ENCODE measurements at places on chromosomes 4 and X.

GRCh38 chr4:145283909-145284308 is 103.5 kb upstream of the OTUD4 start:
- no peak for DNase-seq

DNA sequence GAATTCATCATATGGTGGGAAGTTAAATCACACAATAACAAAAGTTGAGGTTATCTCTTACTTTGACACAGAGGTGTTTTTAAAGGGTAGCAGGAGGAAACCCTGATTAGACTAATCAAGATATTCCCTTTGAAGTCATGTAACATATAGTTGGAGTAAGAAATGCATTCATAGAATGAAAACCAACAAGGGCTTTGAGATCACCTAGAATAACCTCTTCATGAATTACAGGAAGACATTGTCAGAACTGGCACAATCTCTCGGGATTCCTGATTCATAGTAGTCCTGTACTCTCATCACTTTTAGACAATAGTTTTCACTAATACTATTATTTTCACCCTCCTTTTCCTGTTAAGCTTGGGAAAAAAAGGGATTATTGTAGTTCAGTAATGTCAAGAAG is 170.2 kb downstream of the PPP3CA start:
- DNase-seq, result no peak

DNA sequence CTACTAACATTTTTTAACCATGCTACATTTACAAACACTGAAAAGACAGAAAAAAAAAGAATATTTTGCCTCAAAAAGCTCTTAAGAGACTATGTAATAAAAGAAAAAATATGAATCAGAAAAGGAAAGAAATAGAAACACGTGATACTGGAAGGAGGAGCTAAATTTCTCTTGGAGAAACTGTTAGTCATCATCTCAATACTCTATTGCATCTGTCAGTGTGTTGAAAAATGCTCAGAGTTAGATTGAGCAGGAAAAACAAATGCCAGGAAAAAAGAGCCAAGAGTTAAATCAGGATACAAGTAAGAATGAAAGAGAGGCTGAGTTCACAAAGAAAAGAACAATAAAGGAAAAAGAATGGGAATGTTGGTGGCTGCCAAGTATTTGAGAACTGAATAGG is 2.6 kb downstream of the RAB28 start:
- no peak for DNase-seq

DNA sequence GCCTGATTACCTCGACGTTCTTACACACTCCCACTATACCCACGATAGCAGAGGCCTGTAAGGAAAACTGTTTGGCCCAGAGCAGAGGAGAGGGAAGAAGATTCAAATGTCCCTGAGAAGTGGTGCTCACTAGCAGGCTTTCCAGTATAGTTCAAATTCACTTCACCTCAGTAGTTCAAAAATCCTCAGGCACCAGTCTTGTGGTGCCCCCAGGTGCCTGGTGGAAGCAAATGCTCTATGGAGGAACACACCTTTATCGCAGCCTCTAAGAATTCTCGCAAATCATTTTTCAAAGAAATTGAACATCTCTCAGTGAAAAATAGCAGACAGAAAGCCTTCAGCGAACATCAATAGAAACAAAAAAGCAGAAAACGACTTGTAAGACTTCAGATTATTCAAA is 12.2 kb upstream of the MTMR1 start:
- DNase-seq, result no peak

DNA sequence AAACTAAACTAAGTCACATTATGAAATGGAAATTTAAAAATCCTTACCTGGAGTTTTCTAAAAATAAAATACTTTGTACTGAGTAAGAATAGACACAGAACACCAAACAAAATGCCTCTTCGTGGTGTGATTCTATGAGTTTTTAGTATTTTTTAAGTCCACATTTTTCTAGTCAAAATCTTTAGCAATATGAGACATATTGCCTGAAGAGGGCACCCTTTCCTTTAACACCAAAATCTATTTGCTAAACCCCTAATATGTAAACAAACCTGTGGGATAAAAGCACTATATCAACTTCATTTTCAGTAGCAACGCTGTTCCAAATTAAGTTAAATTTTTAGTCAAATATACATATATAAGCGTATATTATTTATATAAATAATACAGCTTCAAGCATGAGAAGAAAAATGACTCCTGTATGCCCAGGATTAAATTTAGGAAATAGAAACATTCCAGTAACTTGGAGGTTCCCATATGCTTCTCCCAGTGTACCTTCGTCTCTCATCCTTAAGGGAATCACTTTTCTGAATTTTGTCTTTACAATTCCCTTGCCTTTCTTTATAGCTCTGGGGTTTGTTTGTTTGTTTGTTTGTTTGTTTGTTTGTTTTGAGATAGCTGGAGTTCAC is 23.0 kb upstream of the PGM2 start:
- no peak for DNase-seq

DNA sequence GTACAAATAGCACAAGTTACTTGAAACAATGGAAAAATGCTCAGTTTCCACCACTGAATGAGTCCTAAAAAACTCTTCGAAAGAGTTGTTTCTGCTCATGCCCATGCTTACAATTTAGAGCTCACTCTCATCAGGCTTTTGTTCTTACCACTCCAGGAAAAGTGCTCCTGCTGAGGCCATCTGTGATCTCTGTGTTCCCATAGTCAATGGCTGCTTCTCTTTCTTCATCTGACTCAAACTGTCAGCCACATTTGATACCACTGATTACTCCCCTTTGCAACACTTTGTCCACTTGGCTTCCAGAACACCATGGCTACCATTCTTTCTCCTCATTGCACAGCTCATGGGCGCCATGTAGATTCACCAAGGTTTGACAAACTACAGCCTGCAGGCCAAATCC is 80.0 kb upstream of the SLC34A2 start:
- DNase-seq, result no peak

GRCh38 chrX:119880076-119880475 is 8.4 kb downstream of the NDUFA1 start:
- no peak for DNase-seq

DNA sequence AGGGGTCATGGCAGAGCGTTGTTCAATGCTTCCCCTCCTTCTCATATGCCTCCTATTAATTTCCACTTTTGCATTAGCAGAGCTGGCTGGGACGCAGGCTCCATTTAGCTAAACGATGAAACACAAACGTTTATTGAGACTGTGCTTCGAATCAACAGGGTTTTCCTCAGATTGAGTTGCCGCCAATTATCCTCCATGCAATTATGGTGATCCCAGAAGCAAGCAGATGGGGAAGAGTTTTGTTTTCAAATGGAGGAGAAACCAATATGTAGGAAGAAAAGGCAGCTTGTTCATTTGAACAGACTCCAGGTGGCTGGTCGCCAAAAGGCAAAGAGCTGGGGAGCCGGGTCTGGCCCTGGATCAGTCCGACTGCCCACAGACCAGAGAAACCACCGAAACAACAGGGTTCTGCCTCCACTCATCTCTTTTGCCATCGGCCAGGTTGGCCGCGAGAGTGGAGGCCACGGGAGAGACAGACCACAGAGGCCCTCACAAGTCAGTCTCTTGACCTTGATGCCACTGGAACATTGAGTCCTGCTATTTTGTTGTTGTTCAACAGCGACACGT is 184.8 kb downstream of the GBA3 start:
- DNase-seq, result no peak

- DNase-seq, result no peak
These were observed 216.1 kb upstream of the TLL1 start for GRCh38 chr4:165656829-165657490.

DNA sequence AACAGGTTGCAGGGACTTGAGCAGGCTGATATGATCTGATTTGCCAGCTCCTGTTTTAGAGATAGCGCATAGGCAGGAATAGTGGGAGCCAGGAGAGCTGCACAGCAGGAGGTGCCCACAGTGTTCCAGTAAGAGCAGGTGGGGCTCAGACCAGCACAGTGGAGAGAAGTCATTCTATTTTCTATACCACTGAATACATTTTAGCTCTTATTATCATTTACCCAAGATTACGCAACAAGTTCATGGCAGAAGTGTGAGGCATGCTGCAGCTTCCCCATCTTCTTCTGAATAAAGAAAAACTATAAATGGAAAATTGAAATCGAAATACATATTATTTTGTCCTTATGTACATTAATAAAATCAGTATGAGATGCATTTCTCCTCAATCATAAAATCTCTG is 114.7 kb upstream of the EDNRA start:
- DNase-seq, result no peak

DNA sequence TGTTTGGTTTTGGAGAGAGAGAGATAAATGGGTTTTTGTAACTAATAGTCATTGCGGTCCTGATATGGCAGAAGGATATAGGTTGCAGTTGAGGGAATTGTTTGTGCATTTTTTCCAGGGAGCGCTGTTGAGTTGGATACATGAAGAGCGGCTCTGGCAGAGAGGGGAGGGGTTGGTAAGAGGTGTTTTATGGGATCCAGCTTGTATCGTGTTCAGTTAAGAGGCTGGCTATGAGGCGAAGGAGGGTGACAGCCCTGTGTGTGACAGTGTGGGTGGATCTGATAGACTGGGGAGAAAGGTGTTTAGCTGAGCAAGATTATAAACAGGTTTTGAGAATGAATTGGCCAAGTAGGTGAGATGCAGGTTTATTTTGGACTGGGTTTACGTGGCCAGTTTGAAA is 1.5 kb downstream of the SPANXN4 start:
- no peak for DNase-seq

GRCh38 chr4:122293374-122294365 is 85.1 kb upstream of the ADAD1 start:
- DNase-seq, result no peak

GRCh38 chrX:41932885-41933284 is 9.5 kb upstream of the CASK start:
- DNase-seq, result no peak

GRCh38 chr4:177051473-177052060 is 258.1 kb upstream of the NEIL3 start:
- DNase-seq, result no peak

- no peak for DNase-seq
These were observed 431.8 kb upstream of the DIPK2B start for GRCh38 chrX:45632506-45632905.

DNA sequence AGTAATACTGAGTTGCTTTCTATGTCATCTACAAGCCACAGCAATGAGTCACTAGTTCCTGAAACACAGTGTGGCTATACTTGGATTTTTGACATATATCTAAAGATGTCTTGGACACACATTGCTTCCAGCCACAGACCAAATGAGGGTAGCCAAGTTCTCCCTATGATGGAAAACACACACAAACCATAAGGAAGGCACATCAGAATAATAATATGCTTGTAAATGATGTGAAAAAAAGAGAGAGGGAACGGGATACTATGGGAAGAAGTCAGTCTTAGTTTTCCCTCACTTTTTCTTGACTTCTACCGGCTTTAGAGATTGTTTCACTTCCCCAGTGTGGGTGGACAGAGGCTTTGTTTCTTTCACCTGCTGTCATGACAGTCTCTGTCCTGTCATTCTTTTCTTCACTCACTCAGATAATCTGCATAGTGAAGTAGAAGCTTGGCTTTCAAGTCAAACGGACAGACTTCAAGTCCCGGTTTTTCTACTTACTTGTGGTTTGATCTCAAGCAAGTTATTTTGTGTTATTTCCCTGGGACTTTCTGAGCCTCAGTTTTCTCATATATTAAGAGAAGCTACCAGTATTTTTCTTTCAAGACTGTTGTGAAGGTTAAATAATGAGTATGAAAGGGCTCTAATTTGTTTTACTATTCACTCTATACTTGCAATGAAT is 34.7 kb downstream of the P2RY10 start:
- no peak for DNase-seq

- DNase-seq, result no peak
These were observed 201.8 kb downstream of the SOWAHB start for GRCh38 chr4:76696109-76696508.

GRCh38 chr4:155207534-155208257 is 740 bp upstream of the NPY2R start:
- DNase-seq, result no peak

GRCh38 chr4:176745902-176746301 is 46.8 kb downstream of the VEGFC start:
- DNase-seq, result no peak

GRCh38 chr4:3475041-3475712 is 12.1 kb downstream of the DOK7 start:
- no peak for DNase-seq

GRCh38 chr4:74772783-74773182 is 21.5 kb downstream of the BTC start:
- no peak for DNase-seq

GRCh38 chr4:12118651-12119213 is 690.0 kb upstream of the HS3ST1 start:
- DNase-seq, result no peak
